ENCODE measurements at places on chromosomes 12 and 14.

DNA sequence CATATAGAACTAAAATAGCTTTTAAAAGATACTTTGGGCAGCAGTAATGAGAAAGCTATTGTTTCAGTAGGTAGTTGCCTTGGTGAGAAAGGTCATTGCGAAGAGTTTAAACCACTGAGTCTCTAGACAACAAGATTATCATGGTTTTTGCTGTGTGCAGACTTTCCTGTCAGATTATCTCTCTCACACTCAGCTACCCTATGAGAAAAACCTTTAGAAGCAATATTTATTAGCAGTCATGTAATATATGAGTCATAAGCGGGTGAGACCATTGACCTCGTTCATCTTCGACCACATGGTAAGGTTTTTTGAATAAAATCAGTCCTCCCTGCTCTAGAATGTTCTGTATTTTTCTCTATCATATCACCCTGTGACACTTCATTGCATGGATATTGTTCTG lies 59.9 kb downstream of the GPR65 start:
- DNase-seq = no peak

GRCh38 chr14:92217936-92218335 lies 96.2 kb downstream of the CPSF2 start:
- no peak for DNase-seq

- DNase-seq = no peak
Observed at GRCh38 chr14:74290415-74290814, 12.3 kb downstream of the ABCD4 start.

- no peak for DNase-seq
Observed at GRCh38 chr14:100749967-100750597, 23.4 kb downstream of the DLK1 start.

DNA sequence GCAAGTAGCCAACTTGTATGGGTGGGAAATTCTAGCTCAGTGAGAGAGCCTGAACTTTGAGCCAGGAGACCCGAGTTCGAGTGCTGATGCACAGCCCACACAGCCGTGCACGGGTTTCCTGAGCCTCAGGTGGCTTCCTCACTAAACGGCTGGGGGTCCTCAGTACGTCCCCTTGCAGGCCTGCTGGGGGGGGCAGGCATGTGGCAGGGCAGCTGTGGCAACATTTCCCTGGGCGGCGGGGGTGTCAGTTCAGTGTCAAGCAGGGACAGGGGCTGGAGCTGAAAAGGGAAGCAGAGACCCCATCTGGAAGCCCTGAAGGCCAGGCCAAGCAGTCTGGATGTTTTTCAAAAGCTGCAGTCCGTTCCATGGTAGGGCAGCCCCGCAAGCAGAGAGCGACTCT lies 14.6 kb upstream of the DIO3 start:
- no peak for DNase-seq

DNA sequence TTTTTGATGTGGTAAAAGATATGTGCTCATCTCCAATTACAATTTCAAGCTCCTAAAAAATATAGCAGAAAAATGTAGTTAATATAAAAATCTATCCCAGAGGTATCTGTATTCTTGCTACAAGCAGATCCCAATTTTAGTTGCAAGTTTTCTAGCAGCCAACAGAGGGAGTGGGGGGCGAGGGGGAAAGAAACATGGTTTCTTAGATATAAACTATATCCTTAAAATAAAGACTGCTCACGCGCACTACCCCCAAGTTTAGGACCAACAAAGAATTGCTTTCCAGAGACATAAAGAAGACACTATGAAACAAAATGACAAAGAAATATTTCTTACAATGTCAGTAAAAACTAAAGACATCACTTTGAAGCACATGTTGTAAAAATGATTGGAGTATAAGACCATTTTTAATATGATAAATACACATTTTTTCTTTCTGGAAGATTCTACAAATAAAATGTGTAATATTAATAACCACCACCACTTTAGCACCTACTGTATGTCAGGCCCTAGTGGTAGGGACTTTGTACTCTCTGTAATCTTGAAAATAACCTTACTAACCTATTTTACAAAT lies 5.4 kb downstream of the MAGOHB start:
- no peak for DNase-seq

DNA sequence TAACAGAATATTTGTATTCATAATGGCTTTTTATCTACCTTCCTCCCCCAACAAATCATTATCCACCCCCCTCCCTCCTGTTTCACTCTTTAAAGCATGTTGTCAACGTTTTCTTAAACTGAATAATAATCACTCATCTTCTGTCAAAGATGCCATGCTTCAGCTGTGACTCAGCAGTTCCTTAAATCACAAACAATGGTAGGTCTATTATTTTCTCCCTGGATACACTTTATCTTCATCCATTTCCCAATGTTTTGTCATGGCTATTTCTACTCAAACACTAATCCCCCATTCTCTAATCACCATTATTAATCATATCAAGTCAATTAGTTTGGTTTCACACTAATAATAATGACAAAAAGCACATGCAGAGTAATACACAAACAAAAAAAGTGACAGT lies 6.5 kb downstream of the CLEC12B start:
- no peak for DNase-seq

- no peak for DNase-seq
Observed at GRCh38 chr14:70563869-70564268, 29.1 kb upstream of the ADAM20 start.

- DNase-seq = no peak
Observed at GRCh38 chr12:104699489-104700190, 242.9 kb downstream of the CHST11 start.

DNA sequence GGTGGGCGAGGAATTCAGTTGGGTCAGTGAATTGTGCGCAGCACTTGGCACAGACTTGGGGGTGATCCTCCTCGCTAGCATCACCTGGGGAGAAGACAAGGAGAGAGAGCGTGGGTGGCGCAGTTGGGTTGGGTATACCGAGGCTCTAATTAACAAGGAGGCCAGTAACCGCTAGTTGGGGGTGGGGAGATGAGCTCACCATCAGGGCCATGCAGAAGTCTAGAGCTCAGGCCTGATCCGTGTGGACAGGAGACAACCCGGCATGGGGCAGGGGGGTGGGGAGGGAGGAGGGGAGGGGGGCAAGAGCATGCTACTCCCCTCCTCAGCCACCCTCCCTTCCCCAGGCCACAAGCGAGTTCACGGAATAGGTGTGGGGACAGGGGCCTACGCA lies 580 bp downstream of the SALL2 start:
- DNase-seq = peak; percentile 32

GRCh38 chr14:75456069-75456996 lies 28.5 kb downstream of the JDP2 start:
- DNase-seq = no peak

DNA sequence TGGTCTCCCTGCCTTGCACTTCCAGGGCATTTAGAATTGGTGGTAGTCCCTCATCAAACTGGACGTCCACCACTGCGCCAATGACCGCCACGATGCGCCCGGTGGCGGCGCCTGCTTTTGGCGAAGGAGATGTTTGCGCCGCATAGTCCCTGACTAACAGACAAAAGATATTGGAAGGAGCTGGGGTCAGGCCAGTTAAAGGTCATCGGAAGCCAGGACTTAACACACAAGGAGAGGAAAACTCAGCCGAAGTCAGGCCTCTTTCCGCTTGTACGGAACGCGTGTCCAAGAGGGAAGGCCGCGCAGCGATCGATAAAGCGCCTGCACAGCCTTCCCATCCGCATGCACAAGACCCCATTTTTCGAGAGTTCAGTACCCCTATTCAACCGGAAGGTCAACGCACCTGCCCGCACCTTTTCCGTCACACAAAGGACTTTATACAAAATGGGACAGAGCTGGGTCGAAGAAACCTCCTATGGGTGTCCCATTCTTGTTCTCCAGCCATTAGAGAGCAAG lies 525 bp downstream of the ATP5F1B start:
- no peak for DNase-seq
